ENCODE measurements at places on chromosomes 5 and 9. TPM values are rescaled to one million over a fixed set of nuclear protein-coding genes. Genes with fewer than 3 reads are reported as not detected.

The STK32A gene
- 3.4 TPM for total RNA-seq

The CDC20B gene
- 0.06 TPM for total RNA-seq

The PPP1R26 gene
- 10.5 TPM for total RNA-seq

The CKMT2 gene
- total RNA-seq: 2.8 TPM

The CNTNAP3 gene
- 76.5 TPM for total RNA-seq

The HARS2 gene
- 29.1 TPM for total RNA-seq

The IL12B gene
- not detected for total RNA-seq

The DEPDC1B gene
- 4.9 TPM for total RNA-seq

The ADAMTS13 gene
- total RNA-seq: 1.8 TPM

The ADAMTSL1 gene
- 115 TPM for total RNA-seq

The NFIB gene
- 82.2 TPM for total RNA-seq

The SVEP1 gene
- total RNA-seq: 3.5 TPM

The C9orf85 gene
- 14.1 TPM for total RNA-seq

The GCNT4 gene
- total RNA-seq: 3.5 TPM

The DPYSL3 gene
- total RNA-seq: 118 TPM

The ORM2 gene
- not detected for total RNA-seq

The IL7R gene
- 0.12 TPM for total RNA-seq

The TNC gene
- total RNA-seq: 48.6 TPM

The SLC1A3 gene
- 0.19 TPM for total RNA-seq

The MZB1 gene
- 0.13 TPM for total RNA-seq
